ENCODE measurements at places on chromosomes 4 and X.

DNA sequence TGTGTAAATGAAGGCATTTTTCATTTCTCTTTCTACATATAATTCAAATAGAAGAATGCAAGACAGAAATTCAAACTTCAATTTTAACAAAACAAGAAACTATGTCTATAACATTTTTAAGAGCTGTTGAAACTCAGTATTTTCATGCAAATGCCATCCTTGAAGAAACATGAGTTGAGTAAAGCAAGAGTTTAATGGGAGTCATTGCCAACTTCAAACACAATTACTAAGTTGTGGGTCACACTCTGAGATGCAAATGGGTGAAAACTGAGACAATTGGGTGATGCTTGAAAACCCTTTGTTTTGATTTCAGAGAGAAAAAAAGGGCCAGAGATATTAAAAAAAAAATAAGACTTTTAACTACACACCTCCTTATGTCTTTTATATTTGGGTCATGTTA, 865.9 kb downstream of the FAT4 start:
- no peak for DNase-seq

GRCh38 chrX:23792861-23793553, 10.0 kb downstream of the SAT1 start:
- no peak for DNase-seq

GRCh38 chrX:10795721-10796120, 175.3 kb upstream of the MID1 start:
- no peak for DNase-seq

- DNase-seq = no peak
Observed at GRCh38 chr4:3384391-3384770, 57.4 kb upstream of the HGFAC start.

DNA sequence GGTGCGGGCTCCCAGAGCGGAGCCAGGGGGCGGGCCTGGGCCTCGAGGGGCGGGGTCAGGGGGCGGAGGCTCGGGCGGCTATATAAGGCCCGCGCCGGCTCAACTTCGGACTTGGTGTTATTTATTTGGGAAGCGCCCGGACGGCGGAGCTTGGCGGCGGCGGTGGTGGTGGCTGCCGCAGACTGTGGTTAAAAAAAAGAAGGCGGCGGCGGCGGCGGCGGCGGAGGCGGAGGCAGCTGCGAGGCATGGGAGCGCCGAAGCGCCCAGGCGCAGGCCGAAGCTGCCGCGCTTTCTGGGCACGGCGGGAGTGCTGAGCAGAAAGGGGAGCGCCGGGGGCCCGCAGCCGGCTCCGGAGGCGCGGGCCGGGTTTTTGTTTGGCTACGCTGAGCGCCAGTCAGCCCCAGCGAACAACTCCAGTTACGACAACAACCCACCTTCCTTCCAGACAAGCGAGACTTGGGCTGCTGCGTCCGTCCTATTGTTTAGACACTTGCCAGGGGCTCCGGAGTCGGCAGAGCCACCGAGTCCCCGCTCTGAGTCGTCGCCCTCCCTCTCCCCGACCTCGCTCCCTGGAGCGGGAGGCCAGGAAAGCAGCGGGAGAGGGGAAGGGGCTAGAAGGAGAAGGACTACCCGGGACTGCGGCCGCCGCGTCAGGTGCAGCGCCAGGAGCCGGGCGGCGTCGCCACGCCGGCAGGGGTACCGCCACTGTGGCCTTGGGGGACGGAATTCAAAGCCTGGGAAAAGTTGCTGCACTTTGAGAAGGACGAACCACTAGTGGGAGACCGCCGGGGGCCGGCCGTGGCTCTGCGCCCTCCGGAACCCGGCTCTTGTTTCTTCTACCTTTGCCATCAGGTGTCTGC, at the start of gene SLIT2:
Gene SLIT2 (plus strand): TSS at position 110 of the 860 bp plus-strand sequence. CDS start 1,911 bp downstream, outside the sequence.
- peak; percentile 45 for DNase-seq

GRCh38 chrX:107542500-107542899, 85.8 kb upstream of the PRPS1 start:
- peak; percentile 9 for DNase-seq

GRCh38 chr4:113064244-113064643, 14.8 kb downstream of the ANK2 start:
- no peak for DNase-seq

Data from Kasumi-1 (cell line).